ENCODE measurements at places on chromosomes 7 and 10.
A peak's percentile ranks its signal among the peaks of the same experiment; 100 is the strongest.

GRCh38 chr7:7819442-7820247, 101.2 kb upstream of the RPA3 start:
- DNase-seq = no peak

- no peak for DNase-seq
Observed at GRCh38 chr10:98577168-98577567, 130.4 kb upstream of the HPS1 start.

DNA sequence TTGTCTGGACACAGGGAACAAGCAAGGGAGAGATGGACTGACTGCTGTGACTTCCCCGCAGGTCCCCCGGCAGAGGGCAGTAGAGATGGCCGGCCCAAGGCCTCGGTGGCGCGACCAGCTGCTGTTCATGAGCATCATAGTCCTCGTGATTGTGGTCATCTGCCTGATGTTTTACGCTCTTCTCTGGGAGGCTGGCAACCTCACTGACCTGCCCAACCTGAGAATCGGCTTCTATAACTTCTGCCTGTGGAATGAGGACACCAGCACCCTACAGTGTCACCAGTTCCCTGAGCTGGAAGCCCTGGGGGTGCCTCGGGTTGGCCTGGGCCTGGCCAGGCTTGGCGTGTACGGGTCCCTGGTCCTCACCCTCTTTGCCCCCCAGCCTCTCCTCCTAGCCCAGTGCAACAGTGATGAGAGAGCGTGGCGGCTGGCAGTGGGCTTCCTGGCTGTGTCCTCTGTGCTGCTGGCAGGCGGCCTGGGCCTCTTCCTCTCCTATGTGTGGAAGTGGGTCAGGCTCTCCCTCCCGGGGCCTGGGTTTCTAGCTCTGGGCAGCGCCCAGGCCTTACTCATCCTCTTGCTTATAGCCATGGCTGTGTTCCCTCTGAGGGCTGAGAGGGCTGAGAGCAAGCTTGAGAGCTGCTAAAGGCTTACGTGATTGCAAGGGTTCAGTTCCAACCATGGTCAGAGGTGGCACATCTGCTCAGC, 6.0 kb downstream of the CYREN start:
- no peak for DNase-seq

DNA sequence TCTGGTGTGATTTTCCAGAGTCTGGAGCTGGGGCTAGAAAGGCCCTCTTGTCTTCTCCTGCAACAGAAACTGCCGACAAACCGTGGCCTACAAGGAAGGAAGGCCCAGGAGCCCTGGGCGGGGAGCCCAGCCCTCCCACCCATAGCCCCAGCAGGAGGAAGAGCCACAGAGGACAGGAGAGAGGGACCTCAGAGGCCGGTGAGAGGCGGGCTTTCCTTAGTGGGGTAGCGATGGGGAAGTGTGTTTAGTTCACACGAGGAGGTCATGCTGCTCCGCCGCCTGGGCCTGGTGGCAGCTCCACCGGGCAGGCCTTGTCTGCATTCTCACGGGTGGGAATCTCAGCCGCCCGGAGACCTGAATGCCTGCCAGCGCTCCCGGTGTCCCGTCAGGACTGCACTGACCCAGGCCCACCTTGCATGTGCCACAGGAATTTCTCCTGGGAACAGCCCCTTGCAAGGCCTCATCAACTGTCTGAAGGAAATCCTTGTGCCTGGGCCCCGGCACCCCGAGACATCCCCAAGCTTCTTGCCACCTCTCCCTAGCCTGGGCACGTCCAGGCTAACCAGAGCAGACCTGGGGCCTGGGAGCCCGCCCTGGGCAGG, 50.9 kb downstream of the ZNF467 start:
- no peak for DNase-seq

- DNase-seq = no peak
Observed at GRCh38 chr7:20005081-20005480, 212.1 kb downstream of the MACC1 start.

DNA sequence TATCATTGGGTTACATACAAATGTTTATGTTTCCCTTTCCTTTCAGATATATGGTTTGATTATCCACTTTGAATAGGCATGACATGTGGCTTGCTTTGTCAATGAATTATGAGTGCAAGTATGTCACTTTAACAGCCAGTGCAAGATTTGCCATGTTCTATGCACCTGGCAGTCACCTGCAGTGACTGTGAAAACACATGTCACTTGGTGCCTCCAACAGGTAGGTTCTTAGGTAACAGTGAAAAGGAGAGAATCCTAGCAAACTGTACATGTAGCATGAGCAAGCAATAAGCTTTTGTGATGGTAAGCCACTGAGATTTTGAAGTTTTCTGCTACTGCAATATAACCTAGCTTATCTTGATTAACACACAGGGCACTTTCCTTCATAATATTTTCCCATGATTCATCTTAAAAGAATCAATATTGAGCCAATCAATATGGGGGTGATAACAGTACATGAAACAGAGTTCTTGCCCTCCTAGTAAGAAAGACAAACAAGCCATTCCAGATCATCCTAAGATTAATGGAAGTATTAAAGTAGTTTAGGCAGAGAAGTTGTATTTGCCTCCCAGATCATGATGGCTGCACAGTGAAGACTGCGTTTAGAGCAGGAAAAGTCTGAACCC, 7.9 kb upstream of the RALA start:
- no peak for DNase-seq

DNA sequence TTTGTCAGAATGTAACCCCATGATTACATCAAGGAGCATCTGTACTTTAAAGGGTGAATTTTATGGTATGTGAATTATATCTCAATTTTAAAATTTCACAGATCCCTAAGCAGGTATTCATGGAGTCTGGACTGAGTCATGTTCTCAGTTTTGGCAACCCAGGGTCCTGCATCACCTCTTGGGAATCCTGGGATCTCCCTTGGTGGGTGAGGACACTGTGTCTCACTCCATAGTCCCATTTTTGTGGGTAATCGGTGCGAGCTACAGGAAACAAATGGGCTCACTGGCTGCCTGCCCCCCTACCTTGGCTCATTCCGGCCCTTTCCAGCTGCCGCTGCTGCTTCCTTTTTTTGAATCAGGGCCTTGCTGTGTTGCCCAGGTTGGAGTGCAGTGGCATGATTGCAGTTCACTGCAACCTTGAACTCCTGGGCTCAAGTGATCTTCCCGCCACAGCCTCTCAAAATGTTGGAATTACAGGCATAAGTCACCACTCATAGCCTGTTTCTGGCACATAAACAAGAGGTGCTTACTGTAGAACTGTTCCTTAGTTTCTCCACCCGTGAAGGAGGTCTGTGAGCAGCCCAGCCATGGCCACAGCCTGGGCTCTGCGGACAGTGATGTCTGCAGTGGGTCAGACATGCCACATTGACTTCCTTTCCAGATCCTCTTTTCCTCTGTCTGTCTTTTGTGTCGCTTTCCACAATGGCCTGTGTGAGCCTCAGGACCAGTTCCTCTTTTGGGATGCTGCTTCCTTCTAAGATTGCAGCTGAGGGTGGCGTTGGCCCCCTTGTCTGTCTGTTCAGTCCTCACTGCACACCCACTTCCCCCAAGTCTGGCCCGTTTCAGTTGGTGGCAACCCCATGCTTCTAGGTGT, 14.5 kb downstream of the PALD1 start:
- peak; percentile 45 for DNase-seq

- DNase-seq = peak; percentile 13
Observed at GRCh38 chr10:93652857-93653256, 40.5 kb downstream of the PDE6C start.

- no peak for DNase-seq
Observed at GRCh38 chr7:129285111-129285510, 60.3 kb downstream of the AHCYL2 start.

- no peak for DNase-seq
Observed at GRCh38 chr10:71083716-71083975, 128.7 kb upstream of the UNC5B start.

DNA sequence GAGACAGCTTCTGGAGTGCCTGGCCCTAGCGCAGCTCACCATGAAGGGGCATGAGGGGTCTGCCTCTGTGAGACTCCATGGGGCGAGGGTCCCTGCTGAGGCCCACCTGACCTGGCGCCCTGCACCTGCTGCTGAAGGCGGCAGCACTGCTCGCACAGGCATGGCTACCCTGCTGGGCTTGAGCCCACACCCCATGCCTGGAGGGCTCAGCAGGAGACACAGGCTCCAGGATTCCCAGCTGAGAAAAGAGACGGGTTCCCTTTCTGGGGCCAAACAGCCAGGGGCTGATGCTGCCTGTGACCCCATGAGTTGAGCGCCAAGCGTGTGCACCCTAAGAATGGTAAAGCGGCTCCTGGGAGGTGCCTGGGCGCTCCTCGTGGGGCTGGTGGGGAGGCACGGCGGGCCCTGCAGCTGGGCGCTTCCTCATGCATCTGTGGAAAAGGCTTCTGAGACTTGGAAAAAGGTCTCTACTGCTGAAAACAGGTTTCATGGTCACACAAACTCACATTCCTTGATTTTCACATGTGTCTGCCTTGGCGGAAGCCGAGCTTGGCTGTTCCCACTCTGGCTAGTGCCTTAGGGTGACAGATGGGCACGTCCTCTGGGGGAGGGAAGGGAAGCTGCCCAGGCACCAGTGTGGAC, 233.4 kb downstream of the ZMYND11 start:
- DNase-seq = no peak

- DNase-seq = no peak
Observed at GRCh38 chr10:29810816-29811215, 176.0 kb upstream of the SVIL start.

- DNase-seq = no peak
Observed at GRCh38 chr10:116978901-116979300, 26.1 kb downstream of the SHTN1 start.

- DNase-seq = no peak
Observed at GRCh38 chr10:9824631-9825071, 1193.0 kb upstream of the CELF2 start.

GRCh38 chr10:48205918-48206317, 68.6 kb downstream of the FRMPD2 start:
- no peak for DNase-seq

GRCh38 chr7:21383227-21384220, 44.4 kb upstream of the SP4 start:
- DNase-seq = no peak

- no peak for DNase-seq
Observed at GRCh38 chr7:46315891-46316290, 394.8 kb upstream of the IGFBP3 start.
